Astrocyte of the spinal cord (primary cell): ENCODE measurements at places on chromosomes 2 and 18.
A peak's percentile ranks its signal among the peaks of the same experiment; 100 is the strongest.

DNA sequence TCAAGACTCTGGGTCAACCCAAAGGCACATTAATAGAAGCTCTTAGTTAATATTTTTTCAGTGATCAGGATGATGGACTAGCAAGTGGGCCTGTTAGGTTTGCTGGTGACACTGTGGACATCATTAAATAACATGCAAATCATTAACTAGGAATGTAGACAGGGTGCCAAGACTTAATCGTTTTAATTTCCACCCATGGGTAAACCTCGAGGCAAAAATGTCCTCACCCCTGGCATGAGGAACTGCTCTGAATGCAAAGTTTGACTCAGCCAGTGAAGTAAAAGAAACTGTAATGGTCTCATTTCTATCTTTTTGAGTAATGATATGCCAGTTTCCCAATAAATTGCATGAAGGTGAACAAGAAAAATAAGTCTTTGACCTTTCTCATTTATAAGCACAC is 152.6 kb upstream of the MEX3C start:
- DNase-seq, result no peak

GRCh38 chr2:130385709-130386108 is 29.9 kb downstream of the PTPN18 start:
- no peak for DNase-seq

DNA sequence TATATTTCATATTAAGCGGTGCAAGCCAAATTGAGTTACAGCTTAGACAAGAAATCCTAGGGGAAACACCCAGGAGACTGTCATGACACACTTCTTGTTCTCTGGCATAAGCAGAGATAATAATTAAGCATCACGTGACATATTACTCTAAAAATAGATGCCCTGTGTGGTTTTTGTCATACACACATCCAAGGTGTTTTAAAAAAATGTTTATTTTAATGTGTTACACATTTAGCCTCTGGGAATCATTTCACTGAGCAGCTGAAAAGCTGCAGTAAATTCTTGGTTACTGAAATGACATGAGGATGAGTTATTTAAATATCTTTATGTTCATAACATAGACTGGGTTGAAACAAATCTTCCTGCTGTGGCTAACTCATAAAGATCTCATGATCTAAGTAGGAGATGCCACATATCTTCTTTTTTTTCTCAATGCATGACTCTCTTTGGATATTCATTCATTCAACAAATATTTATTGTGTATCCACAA is 38.0 kb upstream of the ERMN start:
- DNase-seq, result no peak

- no peak for DNase-seq
These were observed 511.2 kb downstream of the TSN start for GRCh38 chr2:122266636-122267035.

GRCh38 chr2:191656391-191656790 is 21.5 kb upstream of the NABP1 start:
- DNase-seq, result peak; percentile 14

GRCh38 chr2:29921560-29921915 is at the start of gene ALK:
ALK (minus strand) TSS chr2:29921586; CDS start chr2:29920659, 927 bp downstream.
- DNase-seq, result peak; percentile 81

GRCh38 chr2:28178946-28179345 is 213.7 kb upstream of the FOSL2 start:
- DNase-seq, result no peak

GRCh38 chr18:70292628-70293027 is 3.8 kb downstream of the SOCS6 start:
- DNase-seq, result no peak

- DNase-seq, result no peak
These were observed 388.5 kb upstream of the FANCL start for GRCh38 chr2:58629545-58630119.

DNA sequence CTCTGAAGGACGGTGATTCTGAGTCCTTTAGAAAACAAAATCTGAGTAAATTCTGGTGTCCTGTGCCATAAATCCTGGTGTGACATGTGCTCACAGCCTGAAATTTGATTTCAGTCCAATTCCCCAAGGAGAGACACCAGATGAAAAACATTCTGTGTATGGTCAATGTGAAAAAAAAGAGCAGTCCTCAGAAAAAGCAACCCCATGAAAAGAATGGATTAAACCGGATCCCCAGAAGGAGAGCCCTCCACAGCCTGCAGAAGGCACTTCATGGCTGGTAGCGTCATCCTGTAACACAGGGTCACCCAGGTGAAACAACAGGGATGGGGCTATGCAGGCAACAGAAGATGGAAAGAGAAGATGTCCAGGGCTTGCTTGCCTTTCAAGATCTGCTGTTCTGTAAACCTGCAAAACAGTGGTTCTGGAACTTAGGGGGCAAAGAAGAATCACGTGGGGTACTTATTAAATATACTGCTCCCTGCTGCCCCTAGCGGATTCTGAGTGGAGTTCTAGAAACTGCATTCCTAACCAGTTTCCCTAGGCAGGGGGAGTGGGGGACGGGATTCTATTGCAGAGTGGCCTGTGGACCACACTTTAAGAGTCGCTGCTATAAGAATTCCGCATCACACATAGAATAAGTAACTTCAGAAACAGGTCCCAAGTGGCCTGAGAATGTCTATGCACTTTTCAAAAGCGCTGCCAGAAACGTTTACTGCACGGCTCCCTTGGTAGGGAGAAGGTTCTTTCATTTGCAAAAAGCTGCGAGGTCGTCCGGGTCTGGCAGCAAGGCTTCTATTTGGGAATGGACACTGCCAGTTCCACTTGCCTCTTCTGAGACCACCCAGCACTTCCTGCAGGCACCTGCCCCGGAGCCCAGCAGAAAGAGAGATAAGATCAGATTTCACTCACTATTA is 118.9 kb upstream of the ARL5A start:
- peak; percentile 3 for DNase-seq

GRCh38 chr2:232229911-232230310 is 148.6 kb upstream of the ALPP start:
- DNase-seq, result peak; percentile 14

DNA sequence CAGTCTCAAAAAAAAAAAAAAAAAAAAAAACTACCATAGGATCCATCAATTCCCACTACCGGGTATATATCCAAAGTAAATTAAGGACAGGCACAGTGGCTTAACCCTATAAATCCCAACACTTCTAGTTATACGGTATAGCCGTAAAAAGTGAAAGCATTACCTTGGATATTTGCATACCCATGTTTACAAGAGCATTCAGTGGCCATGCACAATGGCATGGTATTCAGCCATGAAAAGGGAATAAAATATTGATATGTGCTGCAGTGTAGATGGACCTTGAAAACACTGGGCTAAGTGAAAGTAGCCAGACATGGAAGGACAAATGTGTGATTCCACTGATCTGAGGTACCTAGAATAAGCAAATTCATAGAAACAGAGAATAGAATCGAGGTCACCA is 111.8 kb upstream of the CAB39 start:
- no peak for DNase-seq

GRCh38 chr2:24898122-24899109 is 21.6 kb downstream of the ADCY3 start:
- DNase-seq, result no peak

- DNase-seq, result no peak
These were observed 834 bp downstream of the PDCL3 start for GRCh38 chr2:100563407-100564247.

DNA sequence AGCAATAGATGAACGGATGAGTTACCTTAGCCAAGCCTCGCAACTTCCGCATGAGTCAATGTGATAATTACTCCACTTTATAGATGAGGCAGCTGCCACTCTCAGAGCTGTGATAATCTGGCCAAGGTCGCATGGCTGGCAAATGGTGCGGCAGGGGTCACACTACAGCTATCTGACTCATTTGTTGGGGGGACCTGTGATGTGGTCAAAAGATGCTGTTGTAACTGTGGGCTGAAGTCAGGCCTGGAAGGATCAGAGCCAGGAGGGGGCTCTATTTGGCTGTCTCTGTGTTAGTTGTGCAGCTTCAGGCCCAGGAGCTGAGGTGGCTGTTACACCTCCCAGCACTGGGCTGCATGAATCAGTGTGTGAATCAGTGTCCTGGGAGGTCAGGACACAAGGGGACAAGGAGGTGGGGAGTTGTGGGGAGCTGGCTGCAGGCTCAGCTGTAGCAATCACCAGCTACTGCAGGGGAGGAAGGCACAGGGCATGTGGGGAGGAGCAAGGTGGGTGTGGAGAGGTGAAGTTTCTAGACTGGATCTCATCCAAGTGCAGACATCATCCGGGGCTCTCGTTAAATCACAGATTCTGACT is 33.1 kb downstream of the NGEF start:
- peak; percentile 74 for DNase-seq

- DNase-seq, result peak; percentile 34
These were observed 672.8 kb upstream of the ID2 start for GRCh38 chr2:8009010-8009597.

DNA sequence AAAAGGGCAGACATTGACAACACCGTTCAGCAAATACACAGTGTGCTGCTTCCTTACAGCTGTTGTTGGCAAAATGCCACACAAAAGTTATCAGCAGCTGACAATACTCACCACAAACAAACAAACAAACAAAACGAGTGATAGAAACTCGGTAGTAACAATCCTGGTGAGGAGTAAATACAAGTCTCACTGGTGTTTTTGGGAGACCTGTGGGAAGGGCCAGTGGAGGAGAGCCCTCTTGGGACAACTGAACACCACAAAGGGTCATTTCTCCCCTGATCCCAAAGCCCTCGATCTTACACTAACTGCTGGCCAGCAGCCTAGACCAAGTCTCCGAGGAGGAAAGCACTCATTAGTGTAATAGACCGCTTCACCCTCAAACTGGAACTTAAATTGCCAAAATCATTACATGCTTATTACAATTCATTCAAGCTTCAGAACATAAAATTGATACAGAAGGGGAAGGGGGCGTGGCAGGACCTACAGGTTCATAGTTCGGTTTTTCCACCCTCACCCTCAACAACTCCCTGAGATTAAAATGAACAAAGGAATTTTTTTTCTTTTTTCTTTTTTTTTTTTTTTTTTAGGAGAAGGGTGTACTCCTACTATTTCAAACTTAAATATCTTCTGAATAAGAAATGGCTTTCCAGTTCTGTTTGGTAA is 5.0 kb downstream of the AP1S3 start:
- no peak for DNase-seq

- no peak for DNase-seq
These were observed 15.0 kb upstream of the RAB27B start for GRCh38 chr18:54813305-54813704.

GRCh38 chr2:239724194-239724849 is 300.8 kb downstream of the NDUFA10 start:
- DNase-seq, result no peak

GRCh38 chr2:225182126-225182525 is 139.9 kb upstream of the DOCK10 start:
- DNase-seq, result no peak

GRCh38 chr2:120391911-120392665 is 46.2 kb downstream of the INHBB start:
- no peak for DNase-seq

GRCh38 chr2:174666312-174666711 is 68.7 kb upstream of the WIPF1 start:
- DNase-seq, result no peak
